CD4-positive, alpha-beta T cell treated with Interferon gamma for 1 hour (primary cell): ENCODE measurements at places on chromosomes 12 and 14.
A peak's percentile ranks its signal among the peaks of the same experiment; 100 is the strongest.

GRCh38 chr14:39360316-39360715 is 71.9 kb downstream of the FBXO33 start:
- no peak for DNase-seq

GRCh38 chr12:97404543-97404942 is 58.1 kb upstream of the RMST start:
- DNase-seq = no peak

GRCh38 chr12:50257236-50258166 is 25.8 kb downstream of the LIMA1 start:
- no peak for DNase-seq

- DNase-seq = no peak
These were observed 201.1 kb downstream of the PPFIA2 start for GRCh38 chr12:81558031-81558430.

GRCh38 chr14:105508601-105509000 is 17.6 kb downstream of the TEDC1 start:
- DNase-seq = no peak

DNA sequence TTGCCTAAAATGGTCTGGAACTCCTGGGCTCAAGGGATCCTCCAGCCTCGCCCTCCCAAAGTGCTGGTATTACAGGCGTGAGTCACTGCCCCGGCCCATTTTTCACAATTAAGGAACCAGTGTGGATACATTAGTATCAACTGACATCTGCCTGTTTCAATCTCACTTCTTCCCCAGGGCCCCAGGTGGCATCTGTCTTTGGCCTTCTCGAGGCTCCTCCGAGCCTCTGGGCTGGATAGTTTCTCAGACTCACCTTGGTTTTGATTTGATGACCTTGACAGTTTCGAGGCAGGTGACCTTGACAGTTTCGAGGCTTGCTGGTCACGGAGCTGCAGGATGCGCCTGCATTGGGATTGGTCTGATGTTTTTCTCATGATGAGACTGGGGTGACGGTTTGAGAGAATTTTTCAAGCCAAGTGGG is 41.0 kb upstream of the NCOR2 start:
- DNase-seq = peak; percentile 8

DNA sequence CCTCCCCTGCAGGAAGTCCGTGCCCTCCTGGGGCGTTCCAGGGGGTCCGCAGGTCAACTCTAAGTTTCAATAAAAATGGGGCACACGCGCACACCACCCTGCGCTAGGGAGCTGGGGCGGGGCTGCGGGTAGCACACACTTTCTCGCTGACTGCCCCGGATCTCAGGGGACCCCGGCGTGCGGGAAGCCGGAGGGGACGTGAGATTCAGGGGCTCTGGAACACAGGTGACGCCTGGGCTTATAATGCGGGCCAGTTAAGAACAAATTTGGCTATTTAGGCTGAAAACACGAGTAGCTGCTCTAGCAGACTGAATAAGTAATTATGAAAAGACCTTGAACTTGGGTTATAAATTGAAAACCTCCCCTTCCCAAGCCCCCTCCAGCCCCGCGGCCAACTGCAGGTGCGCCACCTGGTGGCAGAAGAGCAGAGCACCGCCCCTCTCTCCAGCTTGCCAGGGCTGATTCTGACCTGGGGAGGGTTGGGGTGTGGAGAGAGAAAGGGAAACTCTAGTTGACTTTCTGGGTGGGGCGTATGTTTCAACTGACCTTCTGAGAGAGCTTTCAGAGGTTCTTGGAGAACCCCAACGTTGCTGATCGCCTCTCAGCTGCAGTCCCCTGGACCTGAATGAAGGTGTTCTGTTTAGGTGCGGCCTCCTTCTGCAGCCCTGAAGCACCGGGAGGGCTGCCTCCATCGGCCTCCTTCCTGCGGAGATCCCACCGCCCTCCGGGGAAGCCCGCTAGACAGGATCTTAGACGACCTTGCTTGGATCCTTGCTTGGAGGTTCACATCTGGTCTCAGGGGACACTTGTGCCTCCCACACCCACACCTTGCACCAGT is 118.4 kb upstream of the EVL start:
- DNase-seq = peak; percentile 36

DNA sequence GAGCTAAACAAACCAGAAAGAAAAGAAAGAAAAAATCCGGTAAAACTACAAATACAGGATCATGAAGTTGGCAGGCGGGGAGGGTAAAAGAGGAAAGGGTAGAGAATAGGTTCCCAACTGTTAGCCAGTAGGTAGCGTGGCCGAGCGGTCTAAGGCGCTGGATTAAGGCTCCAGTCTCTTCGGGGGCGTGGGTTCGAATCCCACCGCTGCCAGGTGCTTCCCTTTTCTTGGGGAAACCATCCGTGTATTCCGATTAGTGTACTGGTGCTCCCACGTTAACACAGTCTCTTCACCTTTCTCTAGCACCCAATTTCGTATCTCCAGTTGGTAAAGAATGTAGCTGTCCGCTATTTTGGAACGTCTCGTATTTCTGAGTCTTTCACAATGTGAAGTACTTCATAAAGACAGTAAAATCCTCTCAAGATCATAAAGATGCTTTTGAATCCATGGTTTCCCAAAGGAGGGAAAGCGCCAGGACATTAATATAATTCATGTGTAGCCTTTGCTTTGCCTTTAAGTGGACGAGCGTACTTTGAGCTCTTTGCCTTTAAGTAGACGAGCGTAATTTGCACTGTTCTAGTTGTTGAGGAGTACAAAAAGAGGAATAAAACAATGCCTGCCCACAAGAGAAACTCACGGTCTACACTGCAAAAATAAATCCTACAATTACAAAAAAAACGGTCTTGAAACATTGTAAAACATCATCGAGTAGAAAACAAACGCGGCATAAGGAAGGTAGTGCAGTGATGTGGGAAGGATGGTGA is 19.0 kb upstream of the RNASE12 start:
- DNase-seq = peak; percentile 77

DNA sequence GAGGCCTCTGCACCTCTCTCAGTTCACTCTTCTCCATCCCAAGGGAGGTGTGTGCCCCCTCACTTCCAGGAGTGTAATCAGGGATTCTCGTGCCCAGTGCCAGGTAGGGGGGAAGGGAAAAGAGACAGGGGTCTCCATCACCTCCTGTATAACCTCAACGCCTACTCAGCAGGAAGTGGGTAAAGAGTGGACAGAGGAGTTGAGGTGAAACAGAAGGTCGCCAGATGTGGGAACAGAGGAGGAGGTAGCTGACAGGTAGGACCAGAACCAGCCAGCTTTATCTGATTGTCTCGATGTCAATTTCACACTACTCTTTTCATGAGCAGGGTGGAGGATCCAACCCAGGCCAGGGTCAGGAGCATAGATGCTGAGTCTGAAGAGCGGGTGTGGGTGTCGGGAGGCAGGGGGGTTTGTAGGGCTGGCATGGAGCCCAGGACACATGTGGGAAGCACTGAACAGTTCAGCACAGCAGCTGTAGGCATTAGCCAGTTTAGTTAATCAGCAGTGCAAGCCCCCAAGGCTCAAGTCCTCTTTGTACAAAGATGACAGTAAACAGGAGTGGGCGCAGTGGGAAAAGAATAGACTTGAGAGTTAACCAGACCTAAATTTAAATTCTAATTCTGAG is 213.5 kb downstream of the PELI2 start:
- no peak for DNase-seq

- peak; percentile 56 for DNase-seq
These were observed 25.8 kb upstream of the TMCC3 start for GRCh38 chr12:94676031-94676641.

GRCh38 chr14:56400109-56400825 is 179.3 kb upstream of the TMEM260 start:
- no peak for DNase-seq

- DNase-seq = no peak
These were observed 455.6 kb downstream of the CCDC91 start for GRCh38 chr12:28645891-28646290.

DNA sequence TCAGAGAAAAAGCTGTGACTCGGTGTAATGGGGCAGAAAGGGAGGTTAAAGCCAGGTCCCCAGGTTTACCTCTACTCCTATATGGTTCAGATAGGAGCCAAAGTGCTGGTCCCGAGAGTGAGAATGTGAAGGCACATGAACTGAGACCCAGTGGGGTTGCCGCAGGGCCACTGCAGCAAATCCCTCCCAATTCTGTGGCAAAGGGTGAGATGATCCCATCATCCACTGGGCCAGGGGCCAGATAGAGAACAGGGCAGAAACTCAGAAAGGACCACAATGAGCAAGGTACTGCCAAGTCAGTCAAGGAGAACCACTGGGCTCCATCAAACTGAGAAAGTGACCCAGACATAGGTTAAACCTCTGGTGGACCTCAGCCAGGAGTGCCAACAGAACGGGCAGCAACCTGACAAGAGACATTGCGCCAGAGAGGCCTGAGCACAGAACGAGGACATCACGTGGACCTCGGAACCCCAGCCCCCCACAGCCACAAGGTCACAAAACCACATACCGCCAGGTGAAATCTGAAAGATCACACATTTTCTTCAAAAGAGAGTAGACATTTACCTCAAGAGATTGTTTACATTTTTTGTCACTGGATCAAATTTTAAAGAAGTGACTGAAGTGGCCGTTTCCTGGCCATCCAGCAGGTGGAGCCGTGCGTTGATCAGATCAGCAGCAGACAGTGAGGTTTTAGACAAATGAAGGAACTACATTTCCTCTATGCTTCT is 20.5 kb upstream of the ITPR2 start:
- peak; percentile 68 for DNase-seq

DNA sequence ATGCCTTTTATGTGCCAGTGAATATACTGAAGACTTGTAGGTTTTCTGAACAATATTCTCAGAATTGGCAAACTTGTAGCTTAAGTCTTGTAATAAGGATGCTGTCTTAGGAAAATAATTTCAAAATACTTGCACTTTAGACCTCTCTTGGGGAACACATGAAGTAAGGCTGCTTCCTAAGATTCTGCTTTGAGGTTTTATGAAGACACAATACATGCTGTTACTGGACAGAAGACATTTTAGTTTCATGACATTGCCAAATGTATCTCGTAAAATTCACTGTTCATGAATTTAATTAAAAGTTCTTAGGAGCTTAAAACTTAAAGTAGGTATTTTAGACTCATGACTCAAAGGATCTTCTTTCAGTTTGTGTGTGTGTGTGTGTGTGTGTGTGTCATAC is 80.7 kb downstream of the RAD51B start:
- DNase-seq = no peak

- DNase-seq = no peak
These were observed 23.2 kb upstream of the LYZ start for GRCh38 chr12:69324797-69325466.

- DNase-seq = no peak
These were observed 61.1 kb downstream of the TPH2 start for GRCh38 chr12:71999795-72000194.

- DNase-seq = no peak
These were observed 45.7 kb downstream of the EIF2S3B start for GRCh38 chr12:10551375-10551774.

GRCh38 chr12:7486512-7486911 is 17.1 kb downstream of the CD163 start:
- DNase-seq = no peak

DNA sequence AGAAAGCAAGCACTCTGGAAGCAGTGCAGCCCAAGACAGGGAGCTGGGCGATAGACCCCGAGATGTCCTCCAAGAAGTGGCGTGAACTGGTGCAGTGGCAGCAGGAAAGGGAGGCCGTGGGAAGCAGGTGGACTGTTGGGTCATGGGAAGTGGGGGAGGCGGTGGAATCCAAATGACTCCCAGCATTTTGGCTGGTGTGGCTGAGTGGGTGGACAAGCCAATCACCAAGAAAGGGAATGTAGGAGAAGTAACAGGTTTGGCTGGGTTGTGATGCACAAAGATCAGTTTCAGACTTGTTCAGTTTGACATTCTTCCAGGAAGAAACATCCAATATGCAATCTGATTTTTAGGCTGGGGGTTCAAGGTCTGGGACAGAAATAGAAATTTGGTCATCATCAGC is 46.0 kb upstream of the KTN1 start:
- DNase-seq = no peak

- peak; percentile 6 for DNase-seq
These were observed 82.2 kb downstream of the PLEKHG7 start for GRCh38 chr12:92784797-92785562.

- DNase-seq = no peak
These were observed 130.2 kb downstream of the PELI2 start for GRCh38 chr14:56248442-56248841.

DNA sequence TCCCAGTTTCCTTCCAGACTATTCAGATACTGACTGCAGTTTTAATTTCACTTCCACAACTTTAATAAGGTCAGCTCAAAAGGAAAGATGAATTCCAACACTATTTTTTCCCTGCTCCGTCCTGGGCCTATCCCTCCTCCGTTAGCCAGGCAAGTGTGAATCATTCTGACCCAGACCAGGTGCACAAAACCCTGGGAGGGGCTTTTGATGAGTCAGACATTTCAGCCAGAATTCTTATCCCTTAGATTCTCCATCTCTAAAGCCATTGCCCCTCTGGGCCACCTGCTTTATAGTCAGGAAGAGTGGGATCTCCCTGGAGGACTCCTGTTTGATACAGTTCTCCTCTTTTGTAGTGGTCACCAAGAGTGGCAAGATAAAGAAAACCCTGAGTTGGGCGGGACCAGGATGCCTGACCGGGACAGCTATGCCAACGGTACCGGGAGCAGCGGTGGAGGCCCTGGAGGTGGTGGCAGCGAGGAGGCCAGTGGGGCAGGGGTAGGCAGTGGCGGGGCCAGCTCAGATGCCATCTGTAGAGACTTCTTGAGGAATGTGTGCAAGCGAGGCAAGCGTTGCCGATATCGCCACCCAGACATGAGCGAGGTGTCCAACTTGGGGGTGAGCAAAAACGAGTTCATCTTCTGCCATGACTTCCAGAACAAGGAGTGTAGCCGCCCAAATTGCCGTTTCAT is 2.2 kb downstream of the ZC3H10 start:
- DNase-seq = no peak

DNA sequence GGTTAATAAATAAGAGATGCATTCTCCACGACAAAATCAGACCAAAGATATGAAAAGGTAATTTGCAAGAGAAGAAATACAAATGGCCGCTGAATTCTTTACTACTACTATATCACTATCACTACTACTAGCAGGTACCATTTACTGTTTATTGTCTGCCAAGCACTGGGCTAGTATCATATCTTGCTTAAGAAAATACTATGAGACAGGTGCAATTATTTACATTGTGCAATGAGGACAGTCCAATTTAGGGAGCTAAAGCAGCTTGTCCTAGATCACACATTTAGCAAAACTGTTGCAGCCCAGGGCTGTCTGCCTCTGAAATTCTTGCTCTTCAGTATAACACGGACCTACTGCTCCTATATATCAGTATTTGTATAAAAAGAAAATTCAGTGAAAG is 52.8 kb downstream of the CRADD start:
- no peak for DNase-seq

GRCh38 chr14:22341049-22341448 is 248.0 kb downstream of the DAD1 start:
- DNase-seq = no peak
